NCI-H446 (cell line): ENCODE measurements at places on chromosomes 7 and 10.

GRCh38 chr7:28605427-28606085, 193.2 kb downstream of the CREB5 start:
- no peak for DNase-seq

GRCh38 chr10:110967645-110968044, 48.2 kb downstream of the SHOC2 start:
- DNase-seq = no peak

GRCh38 chr7:101559586-101559985, 69.5 kb downstream of the MYL10 start:
- no peak for DNase-seq

GRCh38 chr10:61390851-61391250, 62.3 kb downstream of the TMEM26 start:
- DNase-seq = no peak

GRCh38 chr7:102916426-102916825, 3.6 kb downstream of the LRRC17 start:
- no peak for DNase-seq

DNA sequence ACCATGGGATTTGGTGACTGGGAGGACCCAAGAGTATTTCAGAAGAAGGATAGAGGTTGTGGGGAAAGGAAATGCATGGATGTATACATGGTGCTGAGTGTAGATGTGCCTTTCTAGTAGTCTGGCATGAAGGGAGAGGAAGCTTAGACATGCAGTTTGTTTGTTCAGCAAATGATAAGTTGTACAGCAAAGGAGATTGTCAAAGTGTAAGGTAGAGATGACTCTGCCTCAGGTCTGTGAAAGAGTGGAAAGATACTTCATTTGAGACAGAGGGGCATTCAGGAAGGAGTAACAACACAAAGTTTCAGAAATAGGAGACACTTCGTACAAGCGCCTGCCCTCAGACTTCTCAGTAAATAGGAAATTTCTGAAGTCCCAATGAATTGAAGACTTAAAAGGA, 152.3 kb downstream of the CELF2 start:
- no peak for DNase-seq

GRCh38 chr10:45144326-45145070, 143.8 kb downstream of the ZNF22 start:
- DNase-seq = no peak

DNA sequence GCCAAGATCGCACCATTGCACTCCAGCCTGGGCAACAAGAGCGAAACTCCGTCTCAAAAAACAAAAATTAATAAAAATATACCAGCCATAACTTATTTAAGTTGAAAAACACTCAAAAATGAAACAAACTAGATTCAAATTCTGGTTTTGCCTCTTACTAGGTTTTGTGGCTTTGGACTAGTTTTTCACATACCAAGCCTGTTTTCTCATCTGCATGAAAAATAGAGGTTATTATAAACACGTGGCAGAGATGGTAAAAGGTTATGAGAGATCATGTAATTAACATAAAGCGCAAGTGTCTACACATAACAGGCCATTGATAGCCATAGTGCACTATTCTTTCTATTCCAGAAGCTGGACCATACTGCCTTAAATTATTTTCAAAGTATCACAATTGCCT, 35.5 kb upstream of the CABCOCO1 start:
- DNase-seq = no peak

DNA sequence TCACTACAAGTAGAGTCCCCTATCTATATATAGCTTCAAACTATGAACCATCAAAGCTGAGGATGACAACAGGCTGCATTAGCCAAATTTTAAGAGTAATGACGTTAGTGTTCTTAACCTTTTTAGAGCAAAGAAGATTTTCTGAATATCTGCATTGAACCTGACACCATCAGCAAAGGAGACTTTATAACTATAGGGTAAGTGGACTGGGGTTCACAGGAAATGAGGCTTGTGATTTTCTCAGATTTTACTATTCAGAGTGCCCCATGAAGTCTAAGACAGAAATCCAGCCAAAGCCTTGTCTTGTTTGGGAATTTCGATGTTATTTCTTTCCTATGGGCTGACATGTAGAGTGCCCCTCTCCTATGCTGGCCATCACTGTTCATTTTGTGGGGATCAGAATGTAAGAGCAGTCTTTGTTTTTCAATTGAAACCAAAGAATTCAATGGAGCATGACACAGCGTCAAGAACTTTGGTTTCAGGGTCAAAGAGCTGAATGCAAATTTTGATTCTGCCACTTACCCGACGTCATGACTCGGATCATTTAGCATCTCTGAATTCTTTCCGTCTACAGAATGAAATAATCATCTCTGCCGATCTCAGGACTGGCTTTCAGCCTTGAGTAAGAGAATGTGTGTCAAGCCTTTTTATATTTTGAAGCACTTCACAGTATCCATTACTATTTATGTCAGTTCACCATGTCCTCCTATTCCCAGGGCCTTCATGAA, 52.7 kb downstream of the DENND11 start:
- no peak for DNase-seq

DNA sequence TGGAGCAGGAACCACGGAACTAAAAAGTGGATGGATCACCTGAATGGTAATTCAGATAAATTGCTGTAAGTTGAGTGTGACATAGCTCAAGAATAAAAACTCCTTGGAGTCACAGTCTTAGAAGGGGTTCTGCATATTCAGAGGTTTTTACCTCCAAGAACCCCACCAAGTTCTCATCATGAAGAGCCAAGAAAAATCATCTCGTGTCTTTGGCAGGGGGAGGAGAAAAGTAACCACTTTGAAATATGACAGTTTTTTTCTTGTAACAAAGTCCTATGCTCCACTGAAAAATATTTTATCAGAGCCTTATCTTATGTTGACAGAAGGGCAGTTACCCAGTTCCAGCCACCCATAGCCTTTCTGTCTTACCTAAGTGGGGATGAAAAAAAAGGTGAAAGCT, 38.2 kb upstream of the MBL2 start:
- no peak for DNase-seq

- DNase-seq = no peak
Measured at GRCh38 chr7:151767557-151767956, 109.4 kb downstream of the PRKAG2 start.

DNA sequence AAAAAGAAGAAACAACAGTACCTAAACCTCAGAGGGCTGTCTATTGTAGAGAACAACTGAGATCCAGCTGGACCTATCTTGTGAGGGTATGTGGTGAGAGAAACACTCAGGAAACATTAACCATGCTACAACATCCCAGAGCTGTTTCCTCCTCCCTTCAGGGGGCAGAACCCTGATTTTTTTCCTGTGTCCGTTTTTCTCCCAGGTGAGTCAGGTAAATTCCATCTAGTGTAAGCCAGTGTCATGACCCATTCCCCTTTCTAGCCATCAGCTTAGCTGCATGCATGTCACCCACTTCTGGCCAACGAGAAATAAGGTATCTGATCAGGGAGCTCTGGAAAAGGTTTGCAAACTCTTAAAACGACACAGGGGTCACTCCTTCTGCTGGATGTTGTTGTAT, 103.8 kb downstream of the DNMBP start:
- no peak for DNase-seq

DNA sequence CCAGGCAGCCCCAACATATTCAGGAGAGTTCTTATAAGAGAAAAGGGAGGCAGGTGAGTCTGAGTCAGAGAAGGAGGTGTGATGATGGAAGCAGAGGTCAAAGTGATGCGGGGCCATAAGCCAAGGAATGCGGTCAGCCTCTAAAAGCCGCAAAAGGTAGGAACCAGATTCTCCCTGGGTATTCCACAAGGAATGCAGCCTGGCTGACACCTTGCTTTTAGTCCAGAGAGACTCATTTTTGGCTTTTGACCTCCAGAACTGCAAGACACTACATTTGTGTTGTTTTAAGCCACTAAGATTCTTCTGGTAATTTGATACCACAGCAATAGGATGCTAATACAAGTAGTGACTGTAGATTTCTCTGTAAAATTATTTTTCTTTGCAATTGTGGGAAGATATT, 151.5 kb upstream of the EEPD1 start:
- DNase-seq = no peak

- no peak for DNase-seq
Measured at GRCh38 chr7:46150202-46150601, 229.1 kb upstream of the IGFBP3 start.

- DNase-seq = no peak
Measured at GRCh38 chr10:70974351-70974901, 86.1 kb upstream of the PCBD1 start.

DNA sequence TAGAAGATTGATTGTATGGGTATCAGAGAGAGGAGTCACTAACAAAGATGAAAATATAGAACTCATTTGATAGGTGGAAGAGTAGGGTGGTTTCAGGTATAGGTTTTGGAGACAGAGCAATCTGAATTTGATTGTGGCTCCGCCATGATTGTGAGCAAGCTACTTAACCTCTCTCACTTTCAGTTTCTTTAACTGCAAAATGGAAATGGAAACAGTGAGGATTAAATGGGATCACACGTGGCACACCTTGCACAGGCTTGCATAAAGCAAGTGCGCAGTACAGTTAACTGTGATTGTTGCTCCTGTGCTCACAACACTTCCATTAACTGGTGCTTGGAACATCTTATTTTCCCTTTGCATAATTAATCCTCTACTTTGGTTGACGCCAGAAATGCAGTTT, 54.9 kb downstream of the ATXN7L1 start:
- no peak for DNase-seq

GRCh38 chr7:133789974-133790373, 337.2 kb upstream of the LRGUK start:
- DNase-seq = no peak

GRCh38 chr10:48880016-48880705, 59.5 kb downstream of the LRRC18 start:
- no peak for DNase-seq

DNA sequence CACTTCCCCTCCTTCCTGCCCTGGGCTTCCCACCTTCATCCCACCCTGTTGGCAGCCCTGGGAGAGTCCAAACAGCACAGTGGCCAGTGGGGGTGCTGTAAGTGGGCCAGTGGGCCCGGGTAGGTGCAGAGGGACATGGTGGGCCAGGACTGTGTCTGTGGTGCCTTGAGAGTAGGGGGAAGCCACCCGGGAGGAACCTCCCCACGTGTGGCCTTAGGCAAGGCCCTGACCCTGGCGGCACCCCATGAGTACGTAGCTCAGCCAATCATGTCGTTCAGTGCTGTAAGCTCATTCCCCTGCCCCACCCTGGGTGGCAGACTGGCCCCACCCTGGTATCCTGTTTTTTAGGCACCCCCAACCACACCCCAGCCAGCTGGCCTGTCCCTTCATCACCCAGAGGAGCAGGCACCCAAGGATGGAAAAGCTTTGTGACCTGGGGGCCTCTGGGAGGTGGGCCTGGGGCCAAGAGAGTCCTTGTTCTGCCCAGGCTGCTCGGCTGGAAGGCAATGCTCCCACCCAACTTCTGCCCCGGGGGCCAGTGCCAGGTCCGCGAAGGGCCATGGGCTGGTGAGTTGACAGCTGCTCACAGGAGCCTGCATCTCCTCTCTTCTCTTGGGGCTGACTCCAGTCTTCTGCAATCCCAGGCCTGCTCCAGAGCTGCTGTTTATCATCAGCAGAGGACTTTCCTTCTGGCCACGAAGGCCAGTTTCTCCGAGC, 41.6 kb downstream of the TSPAN15 start:
- DNase-seq = peak; percentile 55

- DNase-seq = peak; percentile 33
Measured at GRCh38 chr10:70381471-70382421, 679 bp downstream of the LRRC20 start.

DNA sequence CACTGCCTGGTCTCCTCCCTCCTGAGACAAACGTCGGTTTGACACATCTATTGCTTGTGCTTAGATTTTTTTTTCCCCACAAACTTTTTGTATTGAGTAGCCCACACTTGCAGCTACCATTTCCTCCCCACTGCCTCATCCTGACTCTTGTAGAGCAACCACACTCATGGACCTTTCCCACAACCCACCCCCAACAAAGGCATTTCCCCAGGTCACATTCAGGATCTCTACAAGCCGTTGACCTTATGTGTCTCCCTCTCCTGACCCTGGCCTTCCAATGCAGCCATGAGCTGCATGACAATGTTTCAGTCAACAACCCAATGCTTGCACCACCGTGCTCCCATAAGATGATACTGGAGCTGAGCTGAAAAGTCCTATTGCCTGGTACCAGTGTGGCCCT, 91.9 kb upstream of the MKI67 start:
- DNase-seq = no peak

GRCh38 chr7:110839866-110840265, 251.1 kb upstream of the LRRN3 start:
- peak; percentile 65 for DNase-seq

DNA sequence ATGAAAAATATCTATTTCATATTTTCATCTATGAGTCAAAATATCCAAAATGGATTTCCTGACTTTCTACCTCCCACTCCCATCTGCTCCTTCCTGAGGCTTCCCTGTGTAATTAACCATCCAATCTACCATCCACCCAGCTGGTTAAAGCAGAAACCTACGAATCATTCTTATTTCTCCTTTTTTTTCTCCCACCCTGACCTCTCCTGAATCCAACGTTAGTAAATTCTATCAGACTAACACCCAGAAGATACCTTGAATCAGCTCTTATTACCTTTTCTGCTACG, 3.7 kb upstream of the LIPF start:
- no peak for DNase-seq

DNA sequence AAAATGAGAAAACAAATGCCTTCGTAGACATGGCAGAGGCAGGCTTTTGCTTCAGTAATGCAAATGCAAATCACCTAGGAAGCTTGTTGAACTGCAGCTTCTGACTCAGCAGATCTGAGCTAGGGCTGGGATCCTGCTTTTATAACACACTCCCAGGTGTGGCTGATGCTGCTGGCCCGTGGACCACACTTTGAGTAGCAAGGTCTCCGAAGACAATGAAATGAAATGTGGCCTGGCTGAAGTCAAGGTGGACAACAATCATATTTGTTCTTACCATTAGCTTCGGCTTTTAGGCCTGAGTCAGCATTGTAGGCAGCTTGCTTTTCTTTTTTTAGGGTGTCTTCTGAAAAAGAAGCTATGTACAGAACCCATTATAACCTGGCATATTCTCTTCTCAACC, 26.3 kb downstream of the COL17A1 start:
- no peak for DNase-seq

DNA sequence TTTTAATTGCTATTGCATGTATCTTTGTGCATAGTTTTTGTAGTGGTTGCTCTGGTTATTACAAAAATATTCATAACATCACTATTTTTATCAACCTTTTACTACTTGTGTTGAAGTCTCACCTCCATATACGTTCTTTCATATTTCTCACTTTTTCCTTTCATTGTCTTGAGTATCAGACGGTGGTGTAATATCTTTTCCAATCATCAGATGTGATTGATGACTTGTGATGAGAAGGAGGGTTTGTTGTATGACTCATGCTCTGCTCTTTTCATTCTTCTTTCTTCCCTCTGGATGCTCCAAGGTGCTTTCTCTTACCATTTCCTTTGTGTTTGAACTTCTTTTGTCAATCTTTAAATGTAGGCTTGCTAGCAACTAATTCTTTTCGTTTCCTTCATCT, 310.2 kb downstream of the TNS3 start:
- DNase-seq = no peak

- no peak for DNase-seq
Measured at GRCh38 chr7:71404726-71405345, 272.9 kb downstream of the GALNT17 start.

- peak; percentile 13 for DNase-seq
Measured at GRCh38 chr10:113111900-113112853, 162.1 kb downstream of the TCF7L2 start.

GRCh38 chr10:120132811-120133210, 240.3 kb downstream of the SEC23IP start:
- DNase-seq = no peak
